ENCODE measurements at places on chromosomes 13 and 19. TPM values are rescaled to one million over a fixed set of nuclear protein-coding genes. Genes with fewer than 3 reads are reported as not detected.

TMEM190 gene
- not detected for total RNA-seq

CD79A gene
- total RNA-seq: 2.2 TPM

CYTH2 gene
- 30.7 TPM for total RNA-seq

SLITRK6 gene
- not detected for total RNA-seq

RXFP2 gene
- not detected for total RNA-seq

CSNK1A1L gene
- total RNA-seq: not detected

OLFM2 gene
- 0.40 TPM for total RNA-seq

FPR2 gene
- not detected for total RNA-seq

C19orf38 gene
- 0.48 TPM for total RNA-seq

GGACT gene
- 4.9 TPM for total RNA-seq

TSKS gene
- total RNA-seq: 0.79 TPM

ZNF497 gene
- 1.7 TPM for total RNA-seq

EGLN2 gene
- 103 TPM for total RNA-seq

ATP8A2 gene
- total RNA-seq: 0.58 TPM

CYP4F2 gene
- total RNA-seq: not detected
